ENCODE measurements at places on chromosomes 4 and X.

DNA sequence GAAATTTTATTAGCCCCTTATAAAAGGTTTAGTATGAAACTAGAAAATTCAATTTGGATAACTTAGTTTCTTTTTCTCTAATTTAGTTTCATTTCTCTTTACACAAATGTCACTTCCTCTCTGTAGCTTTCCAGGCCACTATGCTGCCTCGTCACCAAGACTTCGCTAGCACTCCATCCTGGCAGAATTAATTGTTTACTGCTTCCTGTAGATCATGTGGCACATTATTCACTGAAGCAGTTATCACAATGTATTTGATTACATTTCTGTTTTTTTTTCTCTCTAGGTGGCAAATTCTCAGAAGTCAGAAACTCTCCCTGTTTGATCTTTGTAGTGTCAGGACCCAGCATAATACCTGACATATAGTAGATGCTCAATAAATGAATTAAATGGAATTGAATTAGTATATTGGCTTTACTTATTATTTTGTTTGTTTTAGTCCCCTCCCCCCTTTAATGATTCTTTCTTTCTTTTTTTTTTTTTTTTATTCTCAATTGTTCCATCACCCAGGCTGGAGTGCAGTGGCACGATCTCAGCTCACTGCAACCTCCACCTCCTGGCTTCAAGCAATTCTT lies 9.3 kb upstream of the SAT1 start:
- peak; percentile 81 for DNase-seq

DNA sequence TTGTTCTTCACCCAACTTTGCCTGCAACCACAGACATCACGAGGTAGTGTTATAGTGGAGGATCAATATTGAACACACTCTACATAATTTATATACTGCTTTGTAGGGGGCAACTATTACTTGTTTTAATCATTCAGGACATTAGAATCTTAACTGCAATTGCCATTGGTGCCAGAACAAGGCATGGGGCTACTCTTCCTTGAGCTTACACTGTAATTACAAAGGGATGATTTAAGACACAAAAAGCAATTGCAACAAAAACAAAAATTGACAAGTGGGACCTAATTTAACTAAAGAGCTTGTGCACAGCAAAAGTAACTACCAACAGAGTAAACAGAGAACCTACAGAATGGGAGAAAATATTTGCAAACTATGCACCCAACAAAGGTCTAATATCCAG lies 24.0 kb upstream of the DDX53 start:
- DNase-seq, result no peak

DNA sequence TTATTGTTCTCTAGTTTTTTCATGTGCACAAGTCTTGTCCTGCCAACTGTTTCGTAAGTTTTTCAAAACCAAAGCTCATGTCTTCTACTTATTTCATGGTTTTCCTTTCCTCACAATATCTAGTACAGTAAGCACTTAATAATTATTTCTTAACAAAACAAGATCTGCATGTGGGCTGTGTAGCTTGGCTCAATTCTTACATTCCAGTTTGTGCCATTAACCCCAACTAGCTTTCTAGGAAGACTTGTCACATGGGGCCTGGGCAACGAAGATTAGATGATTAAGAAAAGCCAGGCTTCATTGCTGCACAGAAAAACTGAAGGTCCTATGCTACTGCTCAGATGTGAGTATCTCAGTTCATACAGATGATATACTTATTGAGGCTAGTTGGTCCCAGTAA lies 155.3 kb upstream of the TEX13A start:
- DNase-seq, result no peak

- no peak for DNase-seq
These were observed 141.3 kb upstream of the FTHL17 start for GRCh38 chrX:31212856-31213748.

- DNase-seq, result no peak
These were observed 35.2 kb upstream of the AMBN start for GRCh38 chr4:70556856-70557255.

GRCh38 chrX:14032406-14032805 lies 2.7 kb upstream of the GEMIN8 start:
- DNase-seq, result peak; percentile 73

- no peak for DNase-seq
These were observed 8.5 kb upstream of the ERCC6L start for GRCh38 chrX:72247206-72247942.

- no peak for DNase-seq
These were observed 276.3 kb upstream of the AGA start for GRCh38 chr4:177718514-177718913.

- DNase-seq, result no peak
These were observed 15.8 kb downstream of the DCTD start for GRCh38 chr4:182901337-182901736.

- DNase-seq, result no peak
These were observed 102.5 kb downstream of the SH3RF1 start for GRCh38 chr4:169167957-169168858.

GRCh38 chr4:3307891-3308575 lies 15.2 kb downstream of the RGS12 start:
- no peak for DNase-seq

- DNase-seq, result no peak
These were observed 7.3 kb upstream of the CCNI start for GRCh38 chr4:77082886-77083608.

DNA sequence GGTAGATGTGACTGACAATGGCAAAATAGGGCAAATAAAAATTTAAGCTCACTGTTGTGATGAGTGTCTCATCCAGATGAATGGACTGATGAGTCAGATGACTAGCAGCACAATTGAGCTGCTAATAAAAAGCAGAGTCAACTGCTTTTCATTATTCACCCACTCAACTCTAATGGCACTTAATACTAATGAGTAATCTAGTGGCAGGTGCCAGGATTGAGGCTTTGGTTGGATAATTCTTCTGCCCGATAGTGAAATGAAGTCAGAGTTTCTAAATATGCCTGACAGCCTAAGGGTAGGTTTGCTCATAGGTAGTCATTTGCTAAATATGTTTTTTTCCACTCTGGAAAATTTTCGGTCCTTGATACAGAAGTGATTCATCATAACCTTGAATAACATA lies 10.4 kb downstream of the OGT start:
- no peak for DNase-seq

GRCh38 chr4:185811509-185812364 lies at the start of gene SORBS2:
Gene SORBS2 (minus strand): TSS chr4:185812194. CDS start chr4:185690571, 121,623 bp downstream.
- no peak for DNase-seq

- no peak for DNase-seq
These were observed 85.9 kb downstream of the KLF8 start for GRCh38 chrX:56318076-56318475.

GRCh38 chrX:154732421-154733065 lies 18.3 kb downstream of the GAB3 start:
- DNase-seq, result peak; percentile 13

GRCh38 chr4:95156452-95156765 lies 392.4 kb downstream of the UNC5C start:
- no peak for DNase-seq

GRCh38 chr4:101256222-101256621 lies 91.1 kb downstream of the PPP3CA start:
- DNase-seq, result no peak

GRCh38 chr4:23934223-23934622 lies 44.4 kb upstream of the PPARGC1A start:
- DNase-seq, result no peak

GRCh38 chr4:3019145-3019846 lies 55.0 kb downstream of the HTT-AS start:
- no peak for DNase-seq

DNA sequence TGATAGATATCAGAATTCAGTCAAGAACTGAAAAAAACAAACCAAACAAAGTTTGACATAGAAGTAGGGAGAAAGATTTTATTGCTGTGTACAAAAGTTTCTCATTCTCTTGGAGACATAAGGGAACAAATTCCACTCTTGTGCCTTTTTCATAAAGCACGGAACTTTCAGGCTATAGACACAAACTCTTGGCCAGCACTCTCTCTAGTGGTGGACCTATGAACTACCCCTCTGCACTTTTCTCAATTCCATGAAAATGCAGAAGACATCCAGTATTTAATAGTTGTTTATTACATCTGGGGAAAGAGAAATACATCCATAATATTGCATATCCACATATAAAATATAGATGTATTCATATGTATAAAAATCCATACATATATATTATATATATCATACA lies 291.6 kb upstream of the HS3ST1 start:
- DNase-seq, result no peak

- DNase-seq, result peak; percentile 86
These were observed 31.7 kb downstream of the COQ2 start for GRCh38 chr4:83252782-83253405.

DNA sequence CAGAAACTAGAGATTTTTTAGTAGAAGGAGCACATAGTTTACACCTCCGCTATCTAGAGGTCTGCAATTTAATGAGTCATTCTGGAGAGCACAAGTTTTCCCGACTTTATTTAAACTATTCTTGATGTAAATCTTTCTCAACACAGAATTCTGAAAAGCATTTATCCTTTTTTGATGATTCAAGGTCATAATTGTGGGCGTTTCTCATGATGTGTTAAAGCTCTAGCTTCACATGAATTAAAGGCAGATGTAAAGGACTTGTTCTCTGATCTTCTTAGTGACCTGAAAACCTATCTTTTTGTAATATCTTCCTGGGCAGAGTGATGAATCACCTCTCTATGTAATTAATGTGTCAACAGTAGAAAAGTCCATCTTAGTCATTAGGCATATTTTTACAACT lies 128.8 kb downstream of the COMMD8 start:
- no peak for DNase-seq

GRCh38 chr4:128812442-128813235 lies 3.1 kb downstream of the JADE1 start:
- peak; percentile 41 for DNase-seq

DNA sequence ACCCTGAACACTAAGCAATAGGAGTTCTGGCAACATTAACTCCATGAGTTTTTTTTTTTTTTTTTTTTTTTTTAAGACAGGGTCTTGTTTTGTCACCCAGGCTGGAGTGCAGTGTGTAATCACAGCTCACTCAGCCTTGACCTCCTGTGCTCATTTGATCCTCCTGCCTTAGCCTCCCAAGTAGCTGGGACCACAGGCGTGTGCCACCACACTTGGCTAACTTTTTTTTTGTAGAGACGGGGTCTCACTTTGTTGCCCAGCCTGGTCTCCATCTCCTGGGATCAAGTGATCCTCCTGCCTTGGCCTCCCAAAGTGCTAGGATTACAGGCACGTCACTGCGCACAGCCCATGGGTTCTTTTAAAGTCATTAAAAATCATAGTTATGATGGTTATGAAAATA lies 5.1 kb downstream of the RHOH start:
- DNase-seq, result peak; percentile 18

- no peak for DNase-seq
These were observed 71.5 kb downstream of the AFF1 start for GRCh38 chr4:87006426-87006675.

GRCh38 chr4:101938836-101939235 lies 148.3 kb downstream of the BANK1 start:
- DNase-seq, result no peak

DNA sequence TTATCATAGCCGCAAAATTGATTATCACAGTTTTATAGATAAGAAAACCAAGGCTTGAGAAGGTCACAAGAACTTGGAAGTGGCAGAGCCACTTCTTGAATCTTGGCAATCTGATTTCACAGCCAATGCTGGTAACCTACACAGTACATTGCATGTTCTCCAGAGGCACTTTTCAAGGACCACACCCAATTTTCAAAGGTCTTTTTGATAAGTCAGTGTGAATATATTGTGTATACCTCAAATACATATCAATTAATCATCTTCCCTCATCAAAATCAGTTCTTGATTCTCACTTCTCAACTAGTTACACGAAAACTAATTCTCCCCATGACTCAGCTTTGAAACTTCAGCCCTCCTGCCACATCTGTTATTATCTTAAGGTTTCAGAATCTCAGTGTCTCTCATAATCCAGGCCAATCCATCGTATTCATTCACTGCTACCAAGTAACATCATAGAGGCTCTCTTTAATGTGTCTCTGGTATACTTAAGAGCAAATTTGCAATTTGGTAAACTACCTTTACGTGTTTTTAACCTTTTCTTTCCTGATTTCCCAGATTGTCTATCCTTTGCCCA lies 16.8 kb downstream of the CAMK2D start:
- no peak for DNase-seq

GRCh38 chr4:145130788-145131399 lies 32.8 kb downstream of the ABCE1 start:
- DNase-seq, result no peak

DNA sequence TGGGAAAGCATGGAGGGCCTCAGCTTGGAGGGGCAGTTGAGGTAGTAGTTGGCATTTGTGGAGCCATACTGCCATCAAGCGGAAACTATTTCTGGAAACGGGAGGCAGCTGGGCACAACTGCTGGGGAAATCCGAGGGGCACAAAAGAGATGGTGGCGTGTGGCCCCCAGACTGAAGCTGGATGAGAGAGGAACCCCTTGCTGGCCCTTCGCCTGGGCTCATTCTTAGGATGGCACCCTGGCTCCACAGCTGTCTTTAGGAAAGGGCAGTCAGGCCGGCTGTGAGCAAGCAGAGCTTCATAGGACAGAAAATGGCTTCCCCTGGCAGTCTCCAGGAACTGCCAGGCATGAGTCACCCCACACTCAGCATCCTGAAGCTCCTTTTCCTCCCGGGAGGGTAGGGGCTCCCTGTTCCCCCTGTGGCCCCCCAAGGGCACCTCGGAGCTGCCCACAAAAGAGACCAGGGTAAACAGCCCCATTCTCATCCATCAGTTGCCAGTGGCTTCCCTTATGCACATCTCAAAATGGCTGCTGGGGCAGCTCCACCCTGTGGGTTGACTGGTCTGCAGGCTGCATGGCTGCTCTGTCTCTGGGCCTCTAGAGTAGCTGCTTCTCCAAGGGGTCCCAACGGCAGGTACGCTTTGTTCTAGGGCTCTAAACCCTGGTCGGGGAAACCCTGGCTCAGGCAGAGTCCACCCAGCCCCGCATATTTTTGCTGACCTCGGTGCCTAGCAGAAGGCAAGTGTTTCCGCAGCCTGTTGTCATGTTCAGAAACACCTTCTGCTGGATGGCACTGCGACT lies 64.7 kb downstream of the NBDY start:
- no peak for DNase-seq

DNA sequence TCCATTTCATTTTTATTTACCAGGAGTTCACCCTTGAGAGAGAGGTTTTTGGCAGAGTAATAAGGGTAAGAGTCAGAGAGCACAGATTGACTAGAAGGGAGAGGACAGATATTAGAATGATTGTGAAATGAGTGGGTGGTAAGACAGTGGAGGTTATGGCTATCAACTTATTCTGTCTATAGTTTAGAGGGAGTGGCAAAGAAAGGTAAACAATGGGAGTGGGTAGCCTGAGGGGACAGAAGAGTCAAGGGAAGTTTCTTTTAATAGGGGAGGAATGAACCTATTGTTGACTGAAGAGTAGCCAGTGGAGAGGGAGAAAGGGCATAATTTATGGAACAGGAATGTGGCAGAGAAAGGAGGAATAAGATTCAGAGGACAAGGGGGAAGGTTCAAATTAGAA lies 186.5 kb upstream of the NRK start:
- DNase-seq, result no peak

- no peak for DNase-seq
These were observed 19.9 kb downstream of the MAGEB17 start for GRCh38 chrX:16187024-16187760.
